Uterus (tissue), 4 donors: ENCODE measurements at places on chromosomes 2 and 18. TPM values are rescaled to one million over a fixed set of nuclear protein-coding genes. Genes with fewer than 3 reads are reported as not detected.
A peak's percentile ranks its signal among the peaks of the same experiment; 100 is the strongest.

Gene SELENOI
- total RNA-seq, result 4.7 TPM

DNA sequence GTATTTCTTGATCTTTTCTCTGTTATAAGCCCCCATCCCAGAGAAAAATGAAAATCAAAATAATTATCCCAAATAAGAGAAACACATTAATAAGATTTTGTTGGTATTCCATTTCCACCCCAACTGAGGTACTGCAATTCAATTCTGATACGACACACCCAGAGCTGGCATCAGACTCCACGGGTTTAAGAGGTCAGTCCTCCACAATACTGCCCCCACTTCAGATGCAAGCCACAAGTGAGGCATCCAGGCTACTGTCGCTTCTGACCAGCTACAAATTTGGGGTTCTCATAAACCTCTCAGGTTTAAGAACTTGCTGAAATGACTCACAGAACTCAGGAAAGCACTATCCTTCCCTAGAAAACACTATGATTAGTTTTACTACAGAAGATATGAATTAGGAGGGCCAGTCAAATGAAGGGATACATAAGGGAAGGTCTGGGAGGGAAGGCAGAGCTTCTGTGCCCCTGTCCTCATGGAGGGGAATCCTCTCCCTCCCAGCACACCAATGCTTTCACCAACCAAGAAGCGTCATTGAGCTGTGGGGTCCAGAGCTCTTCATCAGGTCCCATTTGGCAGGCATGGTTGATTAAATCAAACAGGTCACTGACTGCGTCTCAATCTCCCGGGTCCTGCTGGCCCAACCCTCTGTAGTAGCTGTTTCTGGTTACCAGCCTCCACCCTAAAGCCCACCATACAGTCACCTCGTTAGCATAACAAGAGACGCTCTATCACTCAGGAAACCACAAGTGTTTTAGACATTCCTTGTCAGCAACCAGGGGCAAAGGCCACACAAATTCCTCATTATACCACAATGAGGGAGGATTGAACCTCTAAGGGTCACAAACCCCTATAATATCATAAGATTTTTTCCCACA, 46.2 kb downstream of the IWS1 start:
- H3K36me3 ChIP-seq, result no peaks in the 10 kb centered on the region
- no peaks in the 10 kb centered on the region for H3K4me1 ChIP-seq
- no peaks in the 10 kb centered on the region for H3K27me3 ChIP-seq
- no peak for DNase-seq

DNA sequence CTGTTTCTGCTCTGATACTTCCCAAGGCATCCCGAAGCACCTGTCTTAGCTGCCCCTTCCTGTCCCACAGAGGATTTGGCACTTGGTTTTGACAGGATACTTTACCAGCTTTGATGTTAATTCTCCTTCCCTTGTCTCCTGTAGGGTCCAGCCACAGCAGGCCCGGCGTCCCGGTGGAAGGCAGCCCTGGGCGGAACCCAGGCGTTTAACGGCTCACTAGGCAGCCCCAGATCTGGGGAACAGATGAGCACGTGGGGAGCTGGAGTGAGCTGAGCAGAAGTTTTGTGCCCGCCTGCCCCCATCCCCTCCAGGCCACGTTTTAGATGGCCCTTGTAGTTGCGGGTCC, 11.4 kb downstream of the ANKRD23 start:
- no peak for DNase-seq
- no peak overlapping the region for H3K27ac ChIP-seq
- H3K27me3 ChIP-seq, result no peaks in the 10 kb centered on the region
- no peak overlapping the region for H3K4me3 ChIP-seq
- no peaks in the 10 kb centered on the region for H3K36me3 ChIP-seq

Gene DYNC2LI1
- total RNA-seq, result 56.5 TPM

Gene L3MBTL4
- 10.8 TPM for total RNA-seq

- H3K27ac ChIP-seq, result no peak overlapping the region
- no peaks in the 10 kb centered on the region for H3K36me3 ChIP-seq
- no peaks in the 10 kb centered on the region for H3K27me3 ChIP-seq
- H3K4me3 ChIP-seq, result no peak overlapping the region
- no peaks in the 10 kb centered on the region for H3K4me1 ChIP-seq
Measured at GRCh38 chr2:66899648-66900047, 464.7 kb downstream of the MEIS1 start.

GRCh38 chr2:33204945-33205344, 258.2 kb downstream of the LTBP1 start:
- no peak overlapping the region for H3K4me3 ChIP-seq
- H3K4me1 ChIP-seq, result no peaks in the 10 kb centered on the region
- DNase-seq, result no peak
- H3K36me3 ChIP-seq, result no peaks in the 10 kb centered on the region
- no peaks in the 10 kb centered on the region for H3K27me3 ChIP-seq

Gene TRABD2A
- 0.14 TPM for total RNA-seq

DNA sequence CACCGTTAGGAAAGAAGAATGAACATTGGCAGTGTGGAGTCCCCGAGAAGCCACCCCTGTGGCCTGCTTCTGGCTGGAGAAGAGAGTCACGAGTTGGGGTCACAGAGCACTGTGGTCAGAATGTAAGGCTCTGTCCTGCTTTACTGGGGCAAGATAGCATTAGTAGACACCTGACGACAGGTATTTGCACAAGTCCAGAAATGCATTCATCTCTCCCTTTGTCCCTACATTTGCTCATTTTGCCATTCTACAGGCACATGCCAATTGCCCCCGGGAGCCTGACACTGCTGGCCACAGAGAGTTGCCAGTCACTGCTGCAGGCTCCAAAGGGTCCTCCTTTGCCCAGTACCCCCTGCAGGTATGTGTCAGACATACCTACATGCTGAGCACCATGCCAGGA, 133.3 kb downstream of the SMAD2 start:
- H3K4me3 ChIP-seq, result no peak overlapping the region
- H3K36me3 ChIP-seq, result no peaks in the 10 kb centered on the region
- no peaks in the 10 kb centered on the region for H3K4me1 ChIP-seq

- no peak overlapping the region for H3K27ac ChIP-seq
- no peak overlapping the region for H3K4me3 ChIP-seq
- H3K36me3 ChIP-seq, result no peaks in the 10 kb centered on the region
- no peak for DNase-seq
- H3K4me1 ChIP-seq, result no peaks in the 10 kb centered on the region
- no peaks in the 10 kb centered on the region for H3K27me3 ChIP-seq
Measured at GRCh38 chr2:199019898-199020507, 437.7 kb downstream of the SATB2 start.

GRCh38 chr2:30184035-30184434, 37.2 kb downstream of the YPEL5 start:
- H3K4me1 ChIP-seq, result peaks cover under 1% of the 10 kb centered on the region
- no peaks in the 10 kb centered on the region for H3K27me3 ChIP-seq
- no peak overlapping the region for H3K4me3 ChIP-seq

DNA sequence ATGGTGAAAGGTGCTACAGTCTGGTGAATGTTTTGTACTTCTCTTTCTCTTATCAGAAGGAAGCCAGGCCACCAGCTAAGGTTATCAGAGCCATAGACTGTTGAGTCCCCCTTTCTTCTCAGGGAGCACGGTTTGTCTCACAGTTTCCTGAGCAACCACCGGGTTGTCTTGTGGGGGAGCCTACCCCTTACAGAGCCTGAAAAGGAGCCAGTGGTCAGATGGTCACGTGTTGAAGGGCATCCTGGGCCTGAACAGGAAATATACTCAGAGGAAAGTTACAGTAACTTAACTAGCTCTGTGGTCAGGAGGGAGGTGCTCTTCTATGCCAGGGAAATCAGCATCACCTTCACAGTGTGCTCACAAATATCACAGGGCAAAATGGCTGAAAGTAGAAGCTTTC, 11.6 kb downstream of the CD28 start:
- no peak overlapping the region for H3K4me3 ChIP-seq
- H3K27me3 ChIP-seq, result no peaks in the 10 kb centered on the region
- no peaks in the 10 kb centered on the region for H3K4me1 ChIP-seq
- H3K27ac ChIP-seq, result no peak overlapping the region
- no peaks in the 10 kb centered on the region for H3K36me3 ChIP-seq

DNA sequence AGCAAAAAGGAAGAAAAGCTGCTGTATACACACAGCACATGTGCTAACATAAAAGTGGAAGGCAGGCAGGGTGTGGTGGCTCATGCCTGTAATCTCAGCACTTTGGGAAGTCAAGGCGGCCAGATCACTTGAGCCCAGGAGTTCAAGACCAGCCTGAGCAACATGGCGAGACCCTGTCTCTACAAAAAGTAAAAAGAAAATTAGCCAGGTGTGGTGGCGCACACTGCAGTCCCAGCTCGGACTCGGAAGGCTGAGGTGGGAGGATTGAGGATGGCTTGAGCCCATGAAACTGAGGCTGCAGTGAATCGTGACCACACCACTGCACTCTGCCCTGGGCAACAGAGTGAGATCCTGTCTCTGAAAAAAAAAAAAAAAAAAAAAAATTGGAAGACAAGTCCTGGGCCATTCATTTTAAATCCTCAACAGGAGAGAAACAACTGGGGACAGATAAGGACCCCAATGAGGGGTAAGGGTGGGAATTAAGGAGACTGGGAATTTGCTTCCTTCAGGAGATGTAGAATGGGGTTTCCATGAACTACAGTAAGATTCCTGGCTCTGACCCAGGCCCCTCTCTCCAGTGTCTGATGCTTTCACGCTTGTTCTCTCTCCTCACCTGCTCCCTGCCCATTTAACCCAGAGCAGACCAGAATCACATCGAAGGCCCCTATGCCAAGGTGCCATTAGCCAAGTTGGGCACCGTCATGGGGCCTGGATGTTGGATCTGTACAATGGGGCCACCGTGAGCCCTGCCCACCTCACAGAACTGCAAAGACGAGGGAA, 29.6 kb downstream of the TNS1 start:
- peaks cover 4% of the 10 kb centered on the region for H3K4me1 ChIP-seq
- peak overlapping the region; percentile 62 for H3K27ac ChIP-seq
- no peaks in the 10 kb centered on the region for H3K36me3 ChIP-seq
- DNase-seq, result peak; percentile 14
- H3K27me3 ChIP-seq, result no peaks in the 10 kb centered on the region

- no peak overlapping the region for H3K27ac ChIP-seq
- no peak overlapping the region for H3K4me3 ChIP-seq
- DNase-seq, result no peak
- H3K27me3 ChIP-seq, result no peaks in the 10 kb centered on the region
- no peaks in the 10 kb centered on the region for H3K36me3 ChIP-seq
Measured at GRCh38 chr2:189300916-189301315, 121.4 kb upstream of the COL5A2 start.

- no peak overlapping the region for H3K4me3 ChIP-seq
- H3K36me3 ChIP-seq, result no peaks in the 10 kb centered on the region
- H3K27ac ChIP-seq, result no peak overlapping the region
- no peak for DNase-seq
Measured at GRCh38 chr18:8423051-8423557, 186.1 kb upstream of the RAB12 start.

DNA sequence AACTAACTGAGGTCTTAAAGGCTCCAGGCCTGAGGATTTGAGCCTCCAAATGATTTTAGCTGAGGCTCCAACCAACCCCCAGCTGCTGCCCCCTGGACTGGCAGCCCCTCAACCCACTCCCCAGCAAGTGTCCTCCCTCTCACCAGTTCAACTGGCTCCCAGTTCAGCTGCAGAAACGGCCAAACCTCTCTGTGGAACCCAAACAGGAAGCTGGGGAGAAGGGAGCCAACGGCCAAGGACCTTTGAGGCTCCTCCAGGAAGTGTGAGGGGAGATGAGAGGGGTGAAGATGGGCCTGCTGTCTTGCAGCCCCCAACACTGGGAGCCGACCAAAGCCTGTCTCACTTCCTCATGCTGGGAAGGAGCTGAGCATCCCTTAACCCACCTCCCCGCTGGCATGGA, 24.9 kb downstream of the ZFP36L2 start:
- no peak for DNase-seq
- no peaks in the 10 kb centered on the region for H3K27me3 ChIP-seq
- no peak overlapping the region for H3K4me3 ChIP-seq
- no peak overlapping the region for H3K27ac ChIP-seq

- no peak for DNase-seq
- no peak overlapping the region for H3K4me3 ChIP-seq
- no peaks in the 10 kb centered on the region for H3K36me3 ChIP-seq
- H3K27me3 ChIP-seq, result no peaks in the 10 kb centered on the region
Measured at GRCh38 chr2:75994759-75995158, 284.0 kb upstream of the GCFC2 start.

Gene IL1R1
- total RNA-seq, result 43.8 TPM

Gene SERPINB5
- not detected for total RNA-seq

- H3K4me3 ChIP-seq, result no peak overlapping the region
- no peak for DNase-seq
Measured at GRCh38 chr18:10401930-10402329, 52.5 kb upstream of the APCDD1 start.

GRCh38 chr2:167595839-167596471, 651.4 kb downstream of the STK39 start:
- no peak overlapping the region for H3K4me3 ChIP-seq
- H3K4me1 ChIP-seq, result no peaks in the 10 kb centered on the region
- no peak for DNase-seq
- H3K27ac ChIP-seq, result no peak overlapping the region
- no peaks in the 10 kb centered on the region for H3K36me3 ChIP-seq

DNA sequence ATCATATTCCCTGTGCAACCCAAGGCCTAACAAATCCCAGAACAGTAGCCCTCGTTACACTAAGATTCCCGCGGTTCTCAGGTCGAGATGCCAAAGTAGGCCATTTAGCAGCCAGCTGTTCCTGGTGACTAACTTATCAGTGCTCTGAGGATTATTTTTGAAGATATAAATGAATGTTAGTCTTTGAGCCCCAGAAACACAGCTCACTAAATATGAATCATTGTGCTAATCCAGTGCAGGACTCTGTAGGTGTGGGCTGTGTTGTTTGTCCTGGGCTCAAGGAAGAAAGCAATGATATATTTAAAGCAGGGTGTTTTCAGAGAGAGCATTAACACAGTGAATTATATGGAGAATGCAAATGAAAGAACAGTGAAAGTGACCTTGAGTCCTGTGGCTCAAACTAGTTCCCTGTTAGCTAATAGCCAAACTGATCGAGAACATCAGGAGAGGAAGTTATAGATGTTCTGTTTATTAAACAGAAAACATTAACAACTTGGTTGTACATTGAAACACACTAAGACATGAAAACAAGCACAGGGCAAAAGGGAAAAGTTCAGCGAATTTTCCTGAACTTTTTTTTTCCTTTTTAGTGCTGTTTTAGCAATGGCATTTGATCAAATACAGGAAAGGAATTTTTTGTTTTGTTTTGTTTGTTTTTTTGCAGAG, 228.3 kb downstream of the RNF152 start:
- H3K36me3 ChIP-seq, result no peaks in the 10 kb centered on the region
- no peak overlapping the region for H3K4me3 ChIP-seq
- DNase-seq, result no peak
- no peaks in the 10 kb centered on the region for H3K4me1 ChIP-seq
- H3K27me3 ChIP-seq, result no peaks in the 10 kb centered on the region
- H3K27ac ChIP-seq, result no peak overlapping the region

Gene DSG1
- not detected for total RNA-seq

GRCh38 chr2:78977661-78978145, 47.8 kb upstream of the REG3G start:
- no peaks in the 10 kb centered on the region for H3K27me3 ChIP-seq
- no peak for DNase-seq
- H3K27ac ChIP-seq, result no peak overlapping the region
- H3K36me3 ChIP-seq, result no peaks in the 10 kb centered on the region

- H3K4me3 ChIP-seq, result no peak overlapping the region
- DNase-seq, result no peak
- H3K36me3 ChIP-seq, result no peaks in the 10 kb centered on the region
- H3K27ac ChIP-seq, result peak overlapping the region; percentile 64
- peaks cover 7% of the 10 kb centered on the region for H3K4me1 ChIP-seq
Measured at GRCh38 chr2:20585359-20585709, 65.6 kb downstream of the HS1BP3 start.

Gene AP1S3
- not detected for total RNA-seq

- H3K4me3 ChIP-seq, result peak overlapping the region; percentile 99
- no peaks in the 10 kb centered on the region for H3K27me3 ChIP-seq
- H3K4me1 ChIP-seq, result peaks cover 13% of the 10 kb centered on the region
- DNase-seq, result no peak
Measured at GRCh38 chr2:96264656-96265348, 995 bp downstream of the TMEM127 start.
